ENCODE measurements at places on chromosomes 7 and 10. TPM values are rescaled to one million over a fixed set of nuclear protein-coding genes. Genes with fewer than 3 reads are reported as not detected.

CYP26C1 gene
- 9.5 TPM for total RNA-seq

KCP gene
- 3.4 TPM for total RNA-seq

SEMA3A gene
- total RNA-seq, result 36.0 TPM

LIPJ gene
- total RNA-seq, result 1.00 TPM

Data from cerebellum (tissue), 4 donors.